Pons (tissue), 1 donor: ENCODE measurements at places on chromosomes 3 and 15.
A peak's percentile ranks its signal among the peaks of the same experiment; 100 is the strongest.

DNA sequence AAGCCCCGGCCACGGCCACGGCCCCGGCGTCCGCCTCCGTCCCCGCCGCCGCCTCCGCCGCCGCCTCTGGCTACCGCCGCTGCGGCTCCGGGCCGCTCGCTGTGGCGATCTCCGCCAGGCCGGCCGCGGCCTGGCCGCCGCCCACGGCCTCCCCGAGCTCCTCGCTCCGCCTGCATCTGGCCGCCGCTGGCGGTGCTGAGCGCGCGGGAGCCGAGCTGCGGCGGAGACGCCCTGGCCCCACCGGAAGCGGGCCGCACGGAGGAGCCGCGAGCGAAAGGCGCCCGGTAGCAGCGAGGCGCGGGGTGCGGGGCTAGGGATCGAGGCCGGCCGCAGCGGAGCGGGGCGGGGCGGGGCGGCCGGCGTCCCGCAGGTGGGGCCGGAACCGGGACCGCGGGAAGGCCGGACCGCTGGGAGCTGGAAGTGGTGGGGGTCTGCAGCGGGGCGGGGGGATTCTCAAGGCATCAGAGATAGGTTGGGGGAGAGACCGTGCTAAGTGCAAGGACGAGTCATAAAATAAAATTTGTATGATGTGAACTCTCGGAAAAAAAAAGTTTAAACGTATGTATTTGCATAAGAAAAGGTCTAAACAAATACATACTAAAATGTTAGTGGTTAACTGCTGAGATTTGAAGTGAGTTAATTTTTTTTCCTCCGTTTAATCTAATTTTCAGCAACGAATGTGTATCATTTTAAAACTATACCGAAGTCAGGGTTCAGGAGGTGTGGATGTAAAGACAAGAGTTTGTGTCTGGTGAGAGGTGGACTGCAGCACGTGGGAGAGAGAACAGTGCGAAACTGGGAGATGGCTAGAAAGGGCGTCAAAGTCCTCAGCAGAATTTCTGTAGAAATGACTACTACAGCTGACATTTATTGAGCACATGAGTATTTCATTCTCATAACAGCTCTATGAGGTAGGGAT is at the start of gene AVEN:
Gene AVEN, minus strand, starts transcription at position 334 of the 919 bp plus-strand sequence. Its CDS starts 158 bp downstream, at position 176.
- peak; percentile 32 for DNase-seq

DNA sequence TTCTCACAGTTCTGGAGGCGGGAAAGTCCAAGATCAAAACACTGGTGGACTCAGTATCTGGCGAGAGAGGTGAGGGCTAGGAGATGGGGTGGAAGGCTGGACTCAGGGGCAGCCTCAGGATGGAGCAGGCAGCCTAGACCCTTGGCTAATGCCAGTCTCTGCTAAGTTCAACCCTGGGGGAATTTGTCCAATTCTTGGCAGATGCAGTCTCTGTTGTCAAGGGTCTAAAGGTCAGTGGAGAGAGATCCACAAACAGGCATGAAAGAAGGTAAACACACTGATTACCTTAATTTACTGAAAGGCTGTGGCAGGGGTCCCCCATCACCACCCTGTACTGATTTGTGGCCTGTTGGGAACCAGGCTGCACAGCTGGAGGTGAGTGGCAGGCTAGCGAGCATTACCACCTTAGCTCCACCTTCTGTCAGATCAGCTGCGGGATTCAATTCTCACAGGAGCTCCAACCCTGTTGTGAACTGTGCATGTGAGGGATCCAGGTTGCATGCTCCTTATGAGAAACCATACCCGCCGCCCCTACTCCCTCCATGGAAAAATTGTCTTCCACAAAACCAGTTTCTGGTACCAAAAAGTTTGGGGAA is 32.5 kb upstream of the RHCG start:
- DNase-seq: no peak

GRCh38 chr3:123926396-123926795 is 34.6 kb downstream of the CCDC14 start:
- DNase-seq: no peak

DNA sequence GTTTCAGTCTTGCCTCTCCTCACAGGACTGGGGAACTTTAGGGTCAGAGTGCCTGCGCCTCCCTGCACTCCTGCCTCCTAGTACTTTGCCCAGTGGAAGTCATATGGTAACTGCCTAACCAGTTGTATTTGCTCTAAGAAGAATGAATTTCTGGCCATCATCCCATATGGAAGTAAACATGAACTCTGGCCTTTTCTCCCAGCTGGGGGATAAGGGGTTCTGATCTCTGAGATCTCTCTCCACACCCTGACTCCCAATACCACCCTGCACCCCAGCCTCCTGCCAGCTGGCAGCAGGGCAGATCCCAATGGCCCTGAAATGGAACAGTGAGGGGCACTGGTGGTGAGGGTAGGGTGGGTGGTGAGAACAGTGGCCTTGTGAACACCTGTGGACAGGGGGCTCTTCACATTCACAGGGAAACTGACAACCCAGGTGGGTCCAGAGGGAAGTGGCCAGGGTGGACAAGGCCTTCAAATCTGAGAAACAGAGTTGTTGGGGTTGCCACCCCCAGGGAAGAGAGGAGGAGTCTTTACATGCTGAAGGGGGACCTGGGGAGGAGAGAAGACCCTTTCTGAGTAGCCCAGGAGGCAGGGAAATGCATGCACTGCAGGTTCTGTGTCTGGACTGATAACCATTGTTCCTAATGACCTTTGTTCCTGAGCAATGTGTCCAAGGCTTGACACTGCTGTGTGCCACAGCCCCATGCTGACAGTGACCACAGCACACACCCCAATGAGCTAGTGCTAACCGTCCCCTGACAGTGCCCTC is 36.9 kb downstream of the RHCG start:
- DNase-seq: no peak

DNA sequence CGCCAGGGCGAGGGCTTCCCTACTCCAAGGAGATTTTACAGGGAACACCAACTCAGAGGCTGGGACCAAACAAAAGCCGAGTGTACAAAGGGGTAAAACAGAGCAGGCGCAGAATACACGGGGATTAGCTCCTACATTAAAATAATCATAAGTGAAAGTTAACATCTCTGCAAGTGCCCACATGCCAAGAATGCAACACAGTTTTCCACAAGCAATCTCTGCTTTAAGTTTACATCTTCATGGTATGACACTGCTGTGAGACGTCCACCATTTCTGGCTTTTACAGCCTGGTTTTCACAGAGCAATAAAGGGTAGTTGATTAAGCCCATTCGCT is 500 bp upstream of the VGLL3 start:
- DNase-seq: no peak

DNA sequence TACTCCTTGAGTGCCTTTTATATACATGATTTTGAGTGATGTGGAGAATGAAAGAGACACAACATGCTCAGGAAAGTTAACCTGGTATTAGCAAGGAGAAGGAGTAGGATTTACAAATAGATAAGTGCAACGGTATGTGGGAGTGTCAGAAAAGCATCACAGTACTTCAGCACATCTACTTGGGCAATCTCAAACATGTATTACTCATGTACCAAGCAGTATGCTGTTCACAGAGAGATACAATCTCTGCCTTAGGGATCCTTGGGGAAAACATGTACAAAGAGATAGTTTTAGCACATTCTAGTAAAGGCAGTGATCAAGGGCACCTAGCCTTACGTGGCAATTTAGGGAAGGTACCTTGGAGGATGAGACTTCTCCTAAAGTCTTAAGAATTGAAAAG is 146.5 kb downstream of the FILIP1L start:
- no peak for DNase-seq

GRCh38 chr15:44015545-44016305 is 179.3 kb downstream of the FRMD5 start:
- DNase-seq: no peak

- peak; percentile 83 for DNase-seq
Measured at GRCh38 chr15:74584779-74585178, 30.9 kb upstream of the CLK3 start.
